ENCODE measurements at places on chromosomes 11 and 22.

GRCh38 chr11:112235750-112236390 lies 9.6 kb downstream of the PTS start:
- DNase-seq: no peak

- no peak for DNase-seq
Measured at GRCh38 chr11:108035690-108036089, 27.0 kb downstream of the CUL5 start.

- no peak for DNase-seq
Measured at GRCh38 chr11:117199916-117200812, 994 bp downstream of the TAGLN start.

DNA sequence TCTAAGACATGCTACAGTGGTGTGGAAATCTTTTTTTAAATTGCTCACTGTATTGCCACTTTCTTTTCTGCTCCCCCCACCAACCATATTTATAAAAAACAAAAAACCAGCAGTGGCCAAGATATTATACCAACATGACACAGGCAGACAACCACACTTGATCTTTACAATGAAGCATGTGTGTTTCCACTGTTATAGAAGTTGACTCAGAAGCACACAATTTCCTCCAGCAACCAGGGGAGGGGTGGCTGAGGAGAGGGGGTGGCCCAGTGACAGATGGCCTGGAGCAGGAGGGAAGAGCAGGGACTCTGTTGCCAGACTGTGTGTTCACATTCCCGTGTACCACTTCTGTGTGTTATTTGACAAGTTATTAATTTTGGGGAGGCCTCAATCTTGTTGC lies 14.8 kb downstream of the CD59 start:
- no peak for DNase-seq

All from CD4-positive, alpha-beta T cell treated with Interleukin-17A for 4 hours (primary cell).